ENCODE measurements at places on chromosomes 11 and 22. TPM values are rescaled to one million over a fixed set of nuclear protein-coding genes. Genes with fewer than 3 reads are reported as not detected.

DNA sequence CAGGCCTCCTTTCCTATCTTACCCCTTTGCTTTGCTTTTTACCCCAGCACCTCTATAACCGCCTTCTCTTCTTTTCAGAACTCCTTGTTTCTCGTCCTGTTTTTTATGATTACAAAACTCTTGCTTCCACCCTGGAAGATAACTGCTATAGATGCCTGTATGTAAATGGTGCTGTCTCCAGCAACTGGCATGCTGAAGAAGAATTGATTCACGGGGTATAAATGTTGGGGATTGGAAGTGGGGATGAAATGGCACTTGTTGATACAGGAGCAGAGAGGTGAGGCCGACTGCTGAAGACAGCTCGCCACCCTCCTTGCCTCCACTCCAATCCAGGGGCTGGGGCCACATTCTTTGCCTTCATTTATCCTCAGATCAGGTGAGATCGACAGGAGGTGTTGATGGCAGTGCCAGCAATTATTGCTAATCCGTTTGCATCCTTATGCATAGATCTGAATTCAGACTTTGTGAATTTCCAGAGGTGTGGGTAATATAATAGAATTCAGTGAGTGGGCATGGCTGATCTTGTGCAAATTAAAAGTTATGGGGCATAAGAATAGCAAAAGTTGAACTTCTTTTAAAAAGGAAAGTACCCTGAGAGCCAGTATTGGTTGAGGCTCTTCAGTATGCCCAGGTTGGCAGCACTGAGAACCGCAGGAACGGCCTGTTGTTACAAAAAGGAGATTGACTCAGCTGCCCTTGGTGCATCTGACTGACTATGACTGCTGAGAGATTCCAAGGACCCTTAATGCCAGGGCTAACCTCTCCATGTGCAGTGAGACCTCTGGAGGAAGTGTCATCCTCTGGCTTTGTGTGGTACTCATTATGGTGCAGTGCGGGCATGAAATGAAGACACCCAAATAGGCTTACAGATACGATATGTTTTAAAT, 5.3 kb downstream of the NEAT1 start:
- peaks cover 55% of the 10 kb centered on the region for H3K36me3 ChIP-seq
- no peaks in the 10 kb centered on the region for H3K27me3 ChIP-seq
- DNase-seq, result peak; percentile 53
- peaks cover 64% of the 10 kb centered on the region for H3K4me1 ChIP-seq

- H3K4me1 ChIP-seq, result no peaks in the 10 kb centered on the region
- no peak overlapping the region for H3K4me3 ChIP-seq
Observed at GRCh38 chr22:21447694-21448402, 19.3 kb upstream of the TMEM191C start.

DNA sequence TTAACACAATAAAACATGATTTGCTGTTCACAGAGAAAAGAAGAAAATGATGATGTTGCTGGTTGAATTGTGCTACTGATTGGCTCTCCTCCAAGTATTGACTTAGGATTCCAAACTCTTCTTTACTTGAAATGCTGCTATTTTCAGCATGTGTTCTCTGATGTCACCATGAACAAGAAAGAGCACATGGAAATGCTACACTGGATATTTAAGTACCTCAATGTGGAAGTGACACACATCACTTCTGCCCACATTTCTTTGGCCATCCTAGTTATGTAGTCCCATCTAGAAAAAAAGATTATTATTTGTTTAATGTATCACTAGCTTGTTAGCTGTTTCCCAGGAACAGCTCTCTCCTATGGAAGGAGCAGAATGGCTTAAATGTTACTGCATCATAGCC, 27.2 kb downstream of the OR52B2 start:
- H3K27ac ChIP-seq, result no peak overlapping the region
- no peaks in the 10 kb centered on the region for H3K27me3 ChIP-seq
- no peak overlapping the region for H3K4me3 ChIP-seq
- H3K4me1 ChIP-seq, result peaks cover 5% of the 10 kb centered on the region
- no peaks in the 10 kb centered on the region for H3K36me3 ChIP-seq

DNA sequence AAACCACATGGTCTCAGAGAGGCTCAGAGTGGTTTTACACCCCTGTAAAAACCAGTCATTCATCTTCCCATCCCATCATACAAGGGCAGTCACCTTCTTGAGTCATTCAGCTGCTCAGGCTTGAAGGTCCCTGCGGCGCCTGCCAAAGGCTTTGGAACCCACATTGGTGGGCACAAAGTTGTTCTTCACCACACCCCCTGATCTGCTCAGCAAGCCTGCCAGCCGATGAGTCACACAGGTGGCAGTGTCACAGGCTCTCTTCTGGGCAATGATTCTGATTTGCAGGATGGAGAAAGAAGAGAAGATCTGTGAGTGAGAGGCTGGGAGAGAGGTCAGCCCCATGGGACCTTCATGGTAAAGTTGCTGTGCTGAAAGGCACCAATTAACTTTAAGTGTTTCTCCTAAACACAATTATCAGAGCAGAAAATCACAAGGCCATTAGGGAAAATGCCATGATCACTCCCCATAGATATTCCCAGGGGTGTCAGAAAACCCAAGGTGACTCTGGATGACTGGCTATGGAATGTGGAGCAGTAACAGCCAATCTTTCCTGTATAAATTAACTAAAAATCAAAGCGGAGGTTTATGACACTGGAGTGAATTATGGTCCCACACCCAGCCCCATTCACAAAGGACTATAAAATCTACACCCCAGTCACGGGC, 4.4 kb downstream of the CALCA start:
- H3K4me1 ChIP-seq, result no peaks in the 10 kb centered on the region
- peaks cover 54% of the 10 kb centered on the region for H3K27me3 ChIP-seq
- no peak for DNase-seq
- no peak overlapping the region for H3K27ac ChIP-seq
- H3K4me3 ChIP-seq, result no peak overlapping the region
- no peaks in the 10 kb centered on the region for H3K36me3 ChIP-seq

- no peaks in the 10 kb centered on the region for H3K36me3 ChIP-seq
- no peaks in the 10 kb centered on the region for H3K4me1 ChIP-seq
- H3K27me3 ChIP-seq, result no peaks in the 10 kb centered on the region
- no peak overlapping the region for H3K4me3 ChIP-seq
- DNase-seq, result no peak
- H3K27ac ChIP-seq, result no peak overlapping the region
Observed at GRCh38 chr22:27192135-27192829, 534.9 kb downstream of the MIAT start.

DNA sequence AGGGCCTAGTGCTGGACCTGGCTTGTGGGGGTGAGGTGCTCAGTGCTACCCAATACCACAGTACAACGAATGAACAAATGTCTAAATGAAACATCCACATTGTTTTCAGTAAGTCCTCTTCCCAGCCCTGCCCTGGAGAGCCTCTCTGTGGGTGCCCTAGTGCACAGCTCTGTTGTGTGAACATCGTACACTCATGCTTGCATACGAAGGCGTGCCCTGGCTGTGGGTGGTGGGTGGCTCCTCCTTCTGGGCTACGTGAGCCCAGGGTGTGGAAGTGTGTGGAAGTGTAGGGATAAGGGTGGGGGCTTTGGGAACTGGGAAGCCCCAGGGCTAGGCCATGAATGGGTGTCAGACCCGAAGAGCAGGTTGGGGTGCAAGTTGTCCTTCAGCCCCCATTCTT, 592 bp upstream of the NLRX1 start:
- no peak overlapping the region for H3K27ac ChIP-seq
- no peaks in the 10 kb centered on the region for H3K36me3 ChIP-seq
- H3K27me3 ChIP-seq, result no peaks in the 10 kb centered on the region

GRCh38 chr11:35784699-35785098, 122.1 kb downstream of the TRIM44 start:
- no peaks in the 10 kb centered on the region for H3K27me3 ChIP-seq
- no peak for DNase-seq
- H3K4me1 ChIP-seq, result no peaks in the 10 kb centered on the region
- H3K4me3 ChIP-seq, result no peak overlapping the region
- H3K36me3 ChIP-seq, result no peaks in the 10 kb centered on the region
- no peak overlapping the region for H3K27ac ChIP-seq

- H3K4me1 ChIP-seq, result no peaks in the 10 kb centered on the region
- no peak for DNase-seq
- no peaks in the 10 kb centered on the region for H3K36me3 ChIP-seq
- H3K27ac ChIP-seq, result no peak overlapping the region
- no peak overlapping the region for H3K4me3 ChIP-seq
- no peaks in the 10 kb centered on the region for H3K27me3 ChIP-seq
Observed at GRCh38 chr11:27563201-27563600, 56.6 kb upstream of the LIN7C start.

GRCh38 chr11:29093416-29094120, 923.3 kb downstream of the KCNA4 start:
- H3K27ac ChIP-seq, result no peak overlapping the region
- no peak for DNase-seq
- H3K27me3 ChIP-seq, result no peaks in the 10 kb centered on the region
- H3K36me3 ChIP-seq, result no peaks in the 10 kb centered on the region
- no peak overlapping the region for H3K4me3 ChIP-seq

The SLC1A2 gene
- total RNA-seq, result 0.89 TPM

The MAPK8IP1 gene
- total RNA-seq, result 8.7 TPM

DNA sequence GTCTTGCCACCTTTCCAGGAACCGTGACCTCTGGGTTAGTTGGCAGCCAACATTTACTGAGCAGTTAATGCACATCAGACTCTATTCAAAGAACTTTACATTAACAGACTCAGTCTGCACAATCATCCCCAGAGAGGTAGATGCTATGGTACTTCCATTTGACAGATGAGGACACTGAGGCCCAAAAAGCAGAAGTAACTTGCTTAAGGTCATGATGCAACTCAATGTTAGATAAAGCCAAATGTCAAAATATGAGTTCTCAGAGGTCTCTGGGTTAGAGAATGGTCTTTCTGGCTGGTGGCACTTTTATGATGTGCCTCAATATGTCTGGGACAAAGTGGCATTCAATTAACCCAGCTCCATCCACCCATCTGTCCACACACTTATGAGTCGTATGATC, 450.0 kb downstream of the MIAT start:
- no peak overlapping the region for H3K27ac ChIP-seq
- H3K36me3 ChIP-seq, result no peaks in the 10 kb centered on the region
- H3K4me1 ChIP-seq, result peaks cover 3% of the 10 kb centered on the region
- H3K27me3 ChIP-seq, result peaks cover 17% of the 10 kb centered on the region
- H3K4me3 ChIP-seq, result no peak overlapping the region

GRCh38 chr11:120182790-120183491, 27.9 kb upstream of the OAF start:
- H3K27me3 ChIP-seq, result no peaks in the 10 kb centered on the region
- no peaks in the 10 kb centered on the region for H3K36me3 ChIP-seq
- H3K4me1 ChIP-seq, result peaks cover 5% of the 10 kb centered on the region
- no peak overlapping the region for H3K27ac ChIP-seq
- DNase-seq, result no peak

GRCh38 chr11:128626913-128627665, 39.7 kb upstream of the ETS1 start:
- DNase-seq, result no peak
- H3K36me3 ChIP-seq, result no peaks in the 10 kb centered on the region
- H3K4me3 ChIP-seq, result no peak overlapping the region
- H3K27ac ChIP-seq, result peak overlapping the region; percentile 4
- peaks cover 61% of the 10 kb centered on the region for H3K4me1 ChIP-seq

The PRR33 gene
- total RNA-seq, result not detected

DNA sequence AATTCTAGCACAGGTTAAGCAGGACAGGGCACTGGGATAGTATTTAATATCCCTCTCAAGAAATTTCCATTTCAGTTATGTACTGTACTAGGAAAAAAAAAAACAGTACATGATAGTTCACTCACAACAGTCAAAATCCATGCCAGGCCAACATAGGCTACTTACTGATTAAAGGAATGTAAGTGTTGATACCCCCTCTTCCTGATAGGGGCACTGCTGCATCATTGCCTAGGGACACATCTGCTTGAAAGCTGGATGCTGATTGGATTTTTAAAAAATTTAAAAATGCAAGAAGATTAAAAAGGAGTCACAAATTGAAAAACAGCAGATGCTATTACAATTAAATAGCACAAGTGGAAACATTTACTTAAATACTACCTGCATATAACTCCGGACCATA, 43.4 kb downstream of the APOL5 start:
- no peaks in the 10 kb centered on the region for H3K27me3 ChIP-seq
- H3K27ac ChIP-seq, result no peak overlapping the region

DNA sequence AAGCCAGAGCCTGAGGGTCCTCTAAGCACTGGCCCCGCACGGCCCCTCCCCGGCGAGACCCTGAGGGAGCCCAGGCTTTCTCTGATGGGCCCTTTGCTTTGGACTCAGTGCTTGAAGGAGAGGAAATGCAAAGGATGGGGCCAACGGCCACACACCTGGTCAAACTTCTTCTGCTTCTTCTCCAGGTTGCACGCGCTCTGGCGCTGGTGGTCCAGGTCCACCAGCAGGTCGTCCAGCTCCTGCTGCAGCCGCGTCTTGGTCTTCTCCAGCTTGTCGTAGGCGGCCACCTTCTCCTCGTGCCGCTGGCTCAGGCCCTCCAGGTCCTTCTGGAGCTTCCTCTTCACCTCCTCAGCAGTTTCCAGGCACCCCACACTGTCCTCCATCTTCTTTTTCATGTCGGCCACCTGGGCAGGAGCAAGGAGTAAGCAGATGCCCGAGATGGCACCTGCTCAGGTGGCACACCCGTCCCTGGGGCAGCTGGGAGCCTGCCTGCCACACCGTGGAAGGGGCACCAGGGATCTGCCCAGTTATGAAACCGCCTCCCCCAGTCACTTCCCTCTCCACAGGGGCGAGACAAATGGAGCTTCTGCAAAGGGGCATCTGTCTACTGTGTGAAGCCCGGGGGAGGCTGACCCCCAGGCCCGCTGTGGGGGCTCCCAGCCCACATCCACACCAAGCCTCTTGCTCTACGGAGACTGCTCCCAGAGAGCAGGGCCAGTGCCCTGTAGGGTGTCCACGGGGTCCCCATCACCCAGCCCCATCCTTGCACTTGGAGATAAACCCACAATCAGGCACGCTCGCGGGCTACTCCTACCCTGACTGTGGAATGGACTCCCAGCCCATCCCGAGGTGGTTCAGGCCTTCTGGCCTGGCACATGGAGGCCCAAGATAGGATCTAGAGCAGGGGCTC, 39.2 kb downstream of the APOL1 start:
- H3K27me3 ChIP-seq, result no peaks in the 10 kb centered on the region
- no peaks in the 10 kb centered on the region for H3K4me1 ChIP-seq
- peak overlapping the region; percentile 8 for H3K27ac ChIP-seq
- H3K36me3 ChIP-seq, result peaks cover 9% of the 10 kb centered on the region

GRCh38 chr11:44381261-44381660, 71.3 kb upstream of the ALX4 start:
- no peaks in the 10 kb centered on the region for H3K36me3 ChIP-seq
- no peak overlapping the region for H3K4me3 ChIP-seq
- H3K4me1 ChIP-seq, result no peaks in the 10 kb centered on the region
- peaks cover 43% of the 10 kb centered on the region for H3K27me3 ChIP-seq

Data from left lung (tissue), 14 donors.